NCI-H510A (cell line): ENCODE measurements at places on chromosomes 6 and 20.

DNA sequence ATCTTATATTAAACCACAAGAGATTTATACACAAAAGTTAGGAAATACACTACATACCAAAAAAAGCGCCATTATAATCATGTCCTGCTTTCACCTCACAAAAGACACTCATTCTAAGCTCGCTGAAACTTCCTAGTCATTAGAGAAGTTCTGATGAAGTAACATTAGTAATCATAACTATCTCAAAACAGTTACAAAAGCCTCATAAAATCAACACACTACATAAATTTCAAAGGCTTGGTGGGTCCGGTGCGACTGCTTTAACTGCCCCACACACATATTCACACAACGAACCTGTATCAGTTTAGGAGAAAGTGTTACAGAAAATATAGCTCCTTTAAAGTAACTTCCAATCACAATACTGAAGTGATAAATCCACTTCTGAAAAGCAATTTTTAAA, 1.9 kb downstream of the PHIP start:
- no peak for DNase-seq

DNA sequence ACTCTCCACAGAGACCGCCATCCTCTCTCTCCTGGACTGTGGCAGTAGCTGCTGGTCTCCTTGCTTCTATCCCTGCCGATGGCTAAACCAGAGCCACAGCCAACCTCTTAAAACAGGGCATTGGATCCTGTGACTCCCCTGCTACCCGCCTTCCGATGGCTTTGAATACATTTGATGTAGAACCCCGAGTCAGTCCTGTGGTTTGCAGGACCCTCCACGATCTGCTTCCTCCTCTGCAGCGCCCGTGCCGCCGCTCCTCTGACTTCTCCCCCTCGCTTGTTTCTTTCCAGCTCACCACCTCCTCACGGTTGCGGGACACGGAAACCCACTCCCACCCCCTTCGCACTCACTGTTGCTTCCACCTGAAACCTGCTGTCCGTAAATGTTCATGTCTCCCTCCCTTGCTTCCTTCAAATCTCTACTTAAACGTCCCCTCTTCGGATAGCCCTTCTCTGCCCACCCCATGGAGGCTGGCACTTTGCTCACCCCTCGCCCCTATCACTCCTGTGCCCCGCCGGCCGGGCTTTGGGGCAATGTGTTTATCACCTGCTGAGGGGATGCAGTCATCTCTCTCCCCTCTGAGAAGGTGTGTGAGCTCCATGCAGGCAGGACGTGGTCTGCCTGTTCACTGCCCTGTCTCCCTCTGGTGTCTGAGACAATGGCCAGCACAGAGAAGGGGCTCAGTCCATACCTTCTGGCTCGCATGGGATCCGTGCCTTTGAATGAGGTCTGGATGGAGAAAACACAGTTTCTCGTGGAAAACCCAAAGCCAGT, 67.8 kb downstream of the GFOD1 start:
- DNase-seq = no peak

DNA sequence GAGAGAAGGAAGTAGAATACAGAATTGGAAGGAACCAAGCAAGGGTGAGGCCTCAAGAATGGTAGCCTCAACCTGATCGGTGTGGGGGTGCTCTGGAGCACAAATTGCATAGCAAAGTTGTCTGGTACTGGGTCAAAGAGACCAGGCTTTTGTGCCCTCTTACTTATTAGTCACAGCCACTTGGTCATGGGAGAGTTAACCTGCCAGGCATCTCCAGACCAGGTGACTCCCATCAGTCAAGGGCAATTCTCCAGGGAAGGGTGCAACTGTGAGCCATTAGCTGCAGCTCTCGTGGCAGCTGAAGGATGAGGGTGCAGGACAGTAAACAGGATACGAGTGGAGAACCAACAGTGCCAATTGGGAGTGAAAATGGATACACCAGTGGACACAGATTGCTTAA, 47.7 kb upstream of the PLCB4 start:
- DNase-seq = peak; percentile 84

DNA sequence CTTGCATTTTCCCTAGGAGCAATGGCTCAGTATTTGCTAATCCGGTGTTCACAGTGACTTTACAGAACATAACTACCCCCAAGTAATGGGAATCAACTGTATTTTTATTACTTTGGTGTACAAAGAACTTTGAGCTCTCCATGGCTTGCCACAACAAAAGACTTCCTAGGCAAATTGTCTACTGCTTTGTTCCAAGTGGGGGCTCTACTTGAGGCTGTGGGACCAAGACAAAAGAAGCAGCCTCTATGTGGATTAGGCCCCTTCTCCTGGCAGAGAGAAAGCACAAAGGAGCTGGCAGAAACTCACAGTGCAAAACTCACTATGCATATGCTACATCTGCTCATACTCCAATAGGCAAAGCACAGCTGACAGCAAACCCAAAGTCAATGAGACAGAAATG, 853 bp downstream of the WFDC8 start:
- no peak for DNase-seq
